PC-3 (cell line): ENCODE measurements at places on chromosomes 5 and 9. TPM values are rescaled to one million over a fixed set of nuclear protein-coding genes. Genes with fewer than 3 reads are reported as not detected.
A peak's percentile ranks its signal among the peaks of the same experiment; 100 is the strongest.

DNA sequence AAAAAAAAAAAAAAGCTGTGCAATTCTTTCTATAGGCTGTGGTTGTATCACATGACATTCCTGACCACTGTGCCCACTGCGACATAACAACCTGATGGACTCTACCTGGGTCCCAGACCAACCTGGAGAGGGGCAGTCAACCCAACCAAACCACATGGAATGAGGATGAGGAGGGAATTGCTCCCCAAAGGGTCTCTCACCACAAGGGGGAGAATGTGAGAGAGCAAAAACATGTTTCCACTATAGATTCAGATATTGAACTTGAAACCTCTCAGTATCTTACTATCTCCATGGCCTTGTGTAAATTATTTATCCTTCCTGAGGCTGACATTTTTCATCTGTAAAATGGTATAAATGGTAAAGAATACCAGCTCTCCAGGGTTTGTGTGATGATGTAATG lies 66.9 kb upstream of the SV2C start:
- no peaks in the 10 kb centered on the region for H3K36me3 ChIP-seq
- no peak overlapping the region for H3K27ac ChIP-seq
- no peak for DNase-seq
- peaks cover 27% of the 10 kb centered on the region for H3K27me3 ChIP-seq

DNA sequence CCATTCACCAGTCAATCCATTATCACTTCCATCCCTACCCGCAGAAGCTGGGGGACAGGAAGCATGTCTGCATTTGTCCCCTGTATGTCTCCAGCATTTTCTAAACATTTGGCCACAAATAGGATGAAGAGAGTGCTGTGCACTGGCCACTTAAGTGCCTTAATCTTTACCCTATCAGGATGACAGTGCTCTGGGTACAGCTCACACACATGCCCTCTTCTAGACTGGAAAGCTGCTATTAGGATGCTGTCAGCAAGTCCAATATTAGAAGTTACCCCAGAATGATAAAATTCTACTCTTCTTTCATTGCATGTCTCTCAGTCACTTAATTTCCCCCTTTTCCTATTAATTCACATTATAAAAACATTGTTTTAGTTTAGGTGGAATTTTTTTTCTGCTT lies 168.4 kb downstream of the RASEF start:
- H3K4me3 ChIP-seq: no peak overlapping the region
- no peaks in the 10 kb centered on the region for H3K27me3 ChIP-seq
- no peak for DNase-seq
- H3K36me3 ChIP-seq: no peaks in the 10 kb centered on the region
- no peaks in the 10 kb centered on the region for H3K4me1 ChIP-seq
- H3K27ac ChIP-seq: no peak overlapping the region

GRCh38 chr5:156893517-156893916 lies 43.4 kb downstream of the PPP1R2B start:
- H3K4me1 ChIP-seq: no peaks in the 10 kb centered on the region
- H3K36me3 ChIP-seq: no peaks in the 10 kb centered on the region
- H3K4me3 ChIP-seq: no peak overlapping the region
- peaks cover 23% of the 10 kb centered on the region for H3K27me3 ChIP-seq
- H3K27ac ChIP-seq: no peak overlapping the region

DNA sequence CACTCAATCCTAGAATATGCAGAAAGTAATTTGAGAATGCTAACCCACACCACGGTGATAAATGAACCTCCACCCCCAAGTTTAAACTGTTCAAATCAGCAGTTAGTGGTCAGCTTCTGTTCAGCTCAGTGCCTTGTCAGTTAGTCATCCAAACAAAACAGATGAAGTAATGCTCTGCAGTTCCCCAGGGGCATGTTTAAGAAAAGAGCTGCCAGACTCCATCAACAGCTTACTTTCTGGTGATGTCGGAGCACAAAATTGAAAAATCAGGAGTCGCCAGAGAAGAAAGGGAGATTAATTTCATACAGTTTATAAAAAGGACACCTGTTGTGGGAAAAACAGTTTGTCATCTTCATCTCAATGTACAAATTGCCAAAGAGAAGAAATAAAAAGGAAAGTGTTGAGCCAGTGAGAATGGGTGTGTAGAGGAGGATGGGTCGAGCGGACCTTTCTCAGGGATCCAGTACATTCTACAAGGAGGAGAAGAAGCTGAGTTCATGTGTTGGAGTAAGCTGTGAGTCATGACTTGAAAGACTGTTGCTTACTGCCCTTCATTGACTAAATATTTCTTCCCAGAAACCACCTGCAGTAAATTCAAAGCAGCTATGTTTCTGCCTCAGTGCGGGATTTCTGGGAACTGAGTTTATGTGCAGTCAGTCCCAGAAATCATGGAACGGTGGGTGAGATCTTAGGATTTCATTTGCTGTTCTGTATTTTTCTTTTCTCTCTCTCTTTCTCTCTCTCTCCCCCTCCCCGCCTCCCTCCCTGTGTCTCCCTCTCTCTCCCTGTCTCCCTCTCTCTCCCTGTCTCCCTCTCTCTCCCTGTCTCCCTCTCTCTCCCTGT lies 13.7 kb downstream of the TRIO start:
- peak; percentile 98 for DNase-seq
- H3K27me3 ChIP-seq: no peaks in the 10 kb centered on the region
- peaks cover 74% of the 10 kb centered on the region for H3K4me1 ChIP-seq
- no peaks in the 10 kb centered on the region; the same call in 1 of the 2 replicates for H3K36me3 ChIP-seq
- peak overlapping the region; percentile 63 for H3K4me3 ChIP-seq
- H3K27ac ChIP-seq: peak overlapping the region; percentile 94

- no peaks in the 10 kb centered on the region for H3K36me3 ChIP-seq
- no peaks in the 10 kb centered on the region for H3K4me1 ChIP-seq
- no peak overlapping the region for H3K4me3 ChIP-seq
- H3K27ac ChIP-seq: no peak overlapping the region
Observed at GRCh38 chr9:16653491-16654399, 216.7 kb downstream of the BNC2 start.

The CTSL gene
- total RNA-seq: 63.2 and 71.7 TPM in 2 replicates

The SEMA6A gene
- total RNA-seq: not detected in 2 replicates

GRCh38 chr9:106104887-106105286 lies 410.5 kb downstream of the TMEM38B start:
- DNase-seq: no peak
- H3K4me1 ChIP-seq: no peaks in the 10 kb centered on the region
- H3K27ac ChIP-seq: no peak overlapping the region
- H3K27me3 ChIP-seq: no peaks in the 10 kb centered on the region

The ANKRD34B gene
- not detected in 2 replicates for total RNA-seq

GRCh38 chr5:107968406-107968843 lies 297.7 kb upstream of the EFNA5 start:
- H3K4me3 ChIP-seq: peak overlapping the region; percentile 39; the same call in 1 of the 2 replicates
- peaks cover 52% of the 10 kb centered on the region for H3K4me1 ChIP-seq
- H3K27me3 ChIP-seq: no peaks in the 10 kb centered on the region
- H3K27ac ChIP-seq: peak overlapping the region; percentile 91
- DNase-seq: peak; percentile 84

The RAD23B gene
- total RNA-seq: 67.9 and 74.6 TPM in 2 replicates

DNA sequence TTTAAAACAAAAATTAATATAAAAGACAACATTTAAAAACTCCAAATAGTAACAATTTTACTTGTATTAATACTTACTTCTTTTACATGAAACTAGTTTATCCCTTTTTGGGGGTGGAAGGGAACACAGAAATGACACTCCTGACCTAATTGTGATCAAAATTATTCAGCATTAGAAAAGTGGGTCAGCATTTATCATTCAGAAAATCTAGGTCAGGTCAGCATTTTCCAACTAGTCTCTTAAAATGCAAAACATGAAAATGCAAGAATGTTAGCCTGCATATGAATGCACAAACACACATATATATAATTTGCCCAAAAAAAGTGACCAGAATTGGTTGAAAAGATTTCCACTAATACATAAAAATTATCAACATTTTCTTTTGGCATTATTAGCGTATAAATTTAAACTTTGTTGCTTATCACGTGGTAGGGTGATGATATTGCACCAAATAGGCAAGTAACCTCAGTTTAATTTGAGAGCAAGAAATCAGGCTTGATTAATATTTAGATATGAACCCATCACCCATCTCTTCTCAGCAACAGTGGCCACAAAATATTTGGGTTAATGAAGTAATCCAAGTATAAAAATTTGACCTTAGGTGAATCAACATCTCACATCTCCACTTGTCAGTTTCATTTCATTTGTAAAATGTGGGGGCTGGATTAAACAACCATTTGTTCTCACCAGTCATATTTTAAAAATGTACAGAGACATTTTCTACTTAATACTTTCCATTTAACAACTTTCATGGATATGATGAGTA lies 5.7 kb downstream of the TMEM167A start:
- H3K4me3 ChIP-seq: no peak overlapping the region
- H3K4me1 ChIP-seq: peaks cover 7% of the 10 kb centered on the region
- no peak overlapping the region for H3K27ac ChIP-seq
- peaks cover 22% of the 10 kb centered on the region for H3K36me3 ChIP-seq
- DNase-seq: no peak
- H3K27me3 ChIP-seq: no peaks in the 10 kb centered on the region

DNA sequence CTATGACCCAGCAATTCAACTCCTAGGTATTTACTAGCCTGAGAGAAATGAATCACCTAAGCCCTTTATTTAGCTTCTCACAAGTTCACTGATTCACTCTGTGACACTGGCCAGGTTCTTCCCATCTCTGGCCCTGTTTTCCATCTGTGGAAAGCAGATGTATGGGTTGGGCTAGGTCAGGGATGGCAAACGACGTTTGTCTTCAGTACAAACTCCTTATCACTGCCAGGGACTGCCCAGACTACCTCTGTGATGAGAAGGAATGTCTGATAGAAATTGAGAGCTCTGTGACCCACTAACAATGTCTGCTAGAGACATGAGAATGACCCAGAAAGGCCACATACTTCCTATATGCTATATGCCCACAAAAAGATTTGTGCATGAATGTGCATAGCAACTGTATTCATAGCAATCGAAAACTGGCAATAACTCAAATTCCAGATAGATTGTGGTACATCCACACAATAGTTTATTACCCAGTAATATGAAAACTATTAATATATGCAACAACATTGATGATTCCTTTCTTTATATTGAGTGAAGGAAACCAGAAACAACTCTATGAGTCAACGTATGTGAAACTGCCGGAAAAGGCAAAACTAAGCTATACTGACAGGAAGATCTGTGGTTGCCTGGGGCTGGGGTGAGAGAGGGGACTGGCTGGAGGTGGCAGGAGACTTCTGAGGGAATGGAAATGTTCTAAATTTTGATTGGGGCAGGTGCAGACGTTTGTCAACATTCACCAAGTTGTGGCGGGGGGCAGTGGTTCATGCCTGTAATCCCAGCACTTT lies 32.0 kb upstream of the ADAM19 start:
- peaks cover 72% of the 10 kb centered on the region for H3K4me1 ChIP-seq
- H3K4me3 ChIP-seq: peak overlapping the region; percentile 6; the same call in 1 of the 2 replicates
- H3K27me3 ChIP-seq: no peaks in the 10 kb centered on the region
- peak overlapping the region; percentile 96 for H3K27ac ChIP-seq

The SH3PXD2B gene
- total RNA-seq: 8.9 and 9.8 TPM in 2 replicates

- no peak overlapping the region for H3K4me3 ChIP-seq
- no peaks in the 10 kb centered on the region for H3K36me3 ChIP-seq
- H3K4me1 ChIP-seq: no peaks in the 10 kb centered on the region
- no peaks in the 10 kb centered on the region for H3K27me3 ChIP-seq
Observed at GRCh38 chr9:86705490-86705889, 241.8 kb downstream of the GAS1 start.

The SLCO6A1 gene
- total RNA-seq: not detected in 2 replicates

GRCh38 chr9:37798677-37799076 lies 1.9 kb upstream of the DCAF10 start:
- H3K36me3 ChIP-seq: no peaks in the 10 kb centered on the region
- DNase-seq: no peak
- H3K27me3 ChIP-seq: no peaks in the 10 kb centered on the region

DNA sequence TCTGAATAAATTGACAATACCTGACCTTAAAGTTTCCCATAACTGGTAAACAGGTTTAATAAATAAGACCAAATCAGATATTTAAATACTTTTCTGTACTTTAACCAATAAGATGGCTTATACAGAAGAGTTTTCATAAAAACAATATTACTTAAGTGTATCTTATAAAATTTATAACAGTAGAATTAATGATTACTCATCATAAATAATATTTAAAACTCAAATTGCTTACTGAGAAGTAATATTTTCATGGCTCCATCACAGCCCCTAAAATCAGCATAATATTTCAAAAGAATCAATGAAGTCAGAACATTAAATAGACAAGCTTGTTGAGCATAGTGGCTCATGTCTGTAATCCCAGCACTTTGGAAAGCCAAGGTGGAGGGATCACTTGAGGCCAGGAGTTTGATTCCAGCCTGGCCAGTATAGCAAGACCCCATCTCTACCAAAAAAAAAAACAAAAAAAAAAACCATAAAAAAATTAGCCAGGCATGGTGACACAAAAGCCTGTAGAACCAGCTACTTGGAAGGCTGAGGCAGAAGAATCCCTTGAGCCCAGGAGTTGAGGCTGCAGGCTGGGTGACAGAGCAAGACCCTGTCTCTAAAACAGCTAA lies 23.5 kb downstream of the HOMER1 start:
- no peak for DNase-seq
- H3K36me3 ChIP-seq: no peaks in the 10 kb centered on the region
- H3K4me1 ChIP-seq: peaks cover 12% of the 10 kb centered on the region
- no peaks in the 10 kb centered on the region for H3K27me3 ChIP-seq
- H3K4me3 ChIP-seq: no peak overlapping the region

The XRCC4 gene
- total RNA-seq: 11.5 and 13.8 TPM in 2 replicates

DNA sequence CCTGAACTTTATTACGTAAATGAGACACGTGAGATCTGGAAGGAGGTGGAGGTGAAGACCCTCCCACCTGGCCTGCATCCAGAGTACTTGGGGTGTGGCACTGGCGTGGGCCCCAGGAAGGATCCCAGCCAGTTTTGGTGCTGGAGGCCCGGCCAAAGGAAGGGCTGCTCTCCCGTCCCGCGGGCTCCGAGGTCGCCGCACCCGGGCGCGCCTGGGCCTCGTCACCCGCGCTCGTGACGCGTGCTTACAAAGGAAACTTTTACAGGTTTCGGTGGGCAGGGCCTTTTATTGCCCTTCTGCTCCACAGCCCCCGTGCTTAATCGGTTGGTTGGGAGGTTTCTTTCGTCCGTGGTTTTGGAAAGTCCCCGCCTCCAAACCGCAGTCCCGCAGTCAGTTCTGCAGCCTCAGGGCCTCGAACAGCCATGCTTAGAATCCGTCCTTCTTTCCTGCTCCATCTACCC lies 29.2 kb downstream of the CDKN2A start:
- peak; percentile 13 for DNase-seq
- H3K27me3 ChIP-seq: no peaks in the 10 kb centered on the region
- peak overlapping the region; percentile 64 for H3K4me3 ChIP-seq
- H3K27ac ChIP-seq: peak overlapping the region; percentile 68

GRCh38 chr5:68333649-68334552 lies 118.3 kb downstream of the PIK3R1 start:
- no peaks in the 10 kb centered on the region for H3K27me3 ChIP-seq
- H3K27ac ChIP-seq: peak overlapping the region; percentile 74
- peaks cover 5% of the 10 kb centered on the region; the same call in 1 of the 2 replicates for H3K4me1 ChIP-seq
- H3K36me3 ChIP-seq: no peaks in the 10 kb centered on the region
- DNase-seq: peak; percentile 70
- no peak overlapping the region for H3K4me3 ChIP-seq

The PANK3 gene
- 21.5 and 22.7 TPM in 2 replicates for total RNA-seq

GRCh38 chr9:112028242-112029221 lies 131.9 kb downstream of the UGCG start:
- peak overlapping the region; percentile 61 for H3K27ac ChIP-seq
- no peaks in the 10 kb centered on the region for H3K27me3 ChIP-seq
- H3K36me3 ChIP-seq: no peaks in the 10 kb centered on the region
- no peak overlapping the region for H3K4me3 ChIP-seq
